ENCODE measurements at places on chromosomes 1 and 21.

GRCh38 chr21:25425156-25425555 lies 182.1 kb downstream of the MRPL39 start:
- DNase-seq: no peak

- no peak for DNase-seq
Observed at GRCh38 chr1:196442366-196442765, 165.9 kb downstream of the KCNT2 start.

DNA sequence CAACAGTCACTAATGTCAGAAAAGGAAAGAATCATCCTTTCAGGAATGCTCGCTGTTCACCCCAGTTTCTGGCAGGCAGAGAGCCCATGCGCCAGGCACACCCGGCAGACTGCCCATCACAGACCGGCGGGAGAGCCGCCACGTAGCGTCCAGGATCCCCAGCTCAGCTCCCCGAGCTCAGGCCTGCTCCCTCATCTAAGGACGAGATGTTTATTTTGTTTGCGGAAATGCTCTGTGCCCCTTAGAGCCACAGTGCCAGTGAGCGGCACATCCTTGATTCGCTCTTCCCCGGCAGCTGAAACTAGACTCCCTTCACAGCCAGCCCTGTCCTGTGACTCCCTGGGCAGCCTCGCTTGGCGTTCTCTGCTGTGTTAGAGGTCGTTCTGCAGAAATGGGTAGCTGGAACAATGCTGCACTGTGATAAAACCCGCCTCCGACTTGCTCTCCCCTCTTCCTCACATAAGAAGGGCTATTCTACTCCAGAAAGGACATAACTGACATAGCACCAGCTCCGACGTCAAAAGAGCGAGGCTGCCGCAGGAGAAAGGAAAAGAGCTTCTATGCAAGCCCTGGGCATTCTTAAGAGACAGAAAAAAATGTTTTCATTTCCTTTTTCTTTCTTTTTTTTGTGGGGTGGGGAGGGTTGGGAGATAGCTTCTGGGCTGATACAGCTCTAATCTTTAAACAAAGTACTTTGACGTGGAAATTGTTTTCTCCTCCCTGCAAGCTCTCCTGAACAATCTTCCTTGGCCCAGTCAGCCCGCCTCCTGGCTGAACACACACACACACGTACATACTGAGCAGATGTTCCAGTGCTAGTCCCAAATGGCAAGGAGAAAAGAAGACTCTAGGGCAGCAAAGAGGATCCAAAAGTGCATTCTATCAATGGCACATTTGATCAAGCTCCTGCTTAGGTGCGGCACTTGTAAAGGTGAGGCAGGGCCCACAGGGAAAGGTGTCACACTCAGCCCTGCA lies 37.2 kb downstream of the MRAP start:
- no peak for DNase-seq

- no peak for DNase-seq
Observed at GRCh38 chr1:15724949-15725880, 10.8 kb upstream of the SLC25A34 start.

- no peak for DNase-seq
Observed at GRCh38 chr21:42377211-42377950, 11.0 kb upstream of the TFF1 start.

DNA sequence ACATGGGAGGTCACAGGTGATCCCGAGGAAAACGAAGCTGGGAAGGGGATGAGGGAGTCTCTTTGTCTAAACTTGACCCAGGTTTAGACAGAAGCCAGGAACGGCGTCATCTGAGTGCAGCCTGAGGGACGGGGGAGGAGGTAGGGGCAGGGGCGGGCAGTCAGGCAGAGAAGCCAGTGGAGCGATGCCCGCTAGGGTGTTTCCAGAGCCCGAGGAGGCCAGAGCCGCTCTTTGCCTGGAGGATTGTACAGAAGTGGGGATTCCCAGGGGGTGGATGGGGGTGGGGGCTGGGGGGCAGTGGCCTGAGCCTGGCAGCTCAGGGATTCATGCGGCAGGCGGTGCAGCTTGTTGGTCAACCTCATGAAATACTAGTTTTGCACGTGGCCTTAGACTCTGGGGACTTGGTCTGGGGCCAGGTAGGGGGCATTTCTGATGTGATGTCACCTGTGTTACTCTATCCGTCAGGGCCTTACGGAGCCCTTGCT lies 58.4 kb downstream of the VPS26C start:
- no peak for DNase-seq

DNA sequence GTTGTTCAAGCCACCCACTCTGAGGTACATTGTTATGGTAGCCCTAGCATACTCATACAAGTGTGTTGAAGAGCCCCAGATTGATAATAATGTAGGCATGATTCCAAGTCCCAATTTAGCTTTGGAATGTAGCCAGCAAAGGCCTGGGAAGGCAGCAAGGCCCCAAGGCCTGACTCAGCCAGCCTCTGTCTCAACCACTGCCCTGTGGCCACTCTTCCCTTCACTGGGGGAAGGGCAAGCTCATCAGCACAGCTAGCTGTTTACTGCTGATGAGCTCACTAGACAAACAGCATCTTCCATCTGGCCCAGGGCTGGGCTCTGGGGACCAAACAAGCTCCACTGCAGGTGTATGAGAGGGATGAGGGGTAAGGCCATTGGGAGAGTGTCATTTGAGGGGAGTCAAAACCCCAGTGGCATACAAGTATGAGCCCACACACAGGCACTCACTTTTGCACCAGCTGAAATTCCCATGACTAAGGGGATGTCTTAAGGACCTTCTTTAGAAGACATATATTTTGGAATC lies 2.2 kb upstream of the IRF6 start:
- DNase-seq: no peak

DNA sequence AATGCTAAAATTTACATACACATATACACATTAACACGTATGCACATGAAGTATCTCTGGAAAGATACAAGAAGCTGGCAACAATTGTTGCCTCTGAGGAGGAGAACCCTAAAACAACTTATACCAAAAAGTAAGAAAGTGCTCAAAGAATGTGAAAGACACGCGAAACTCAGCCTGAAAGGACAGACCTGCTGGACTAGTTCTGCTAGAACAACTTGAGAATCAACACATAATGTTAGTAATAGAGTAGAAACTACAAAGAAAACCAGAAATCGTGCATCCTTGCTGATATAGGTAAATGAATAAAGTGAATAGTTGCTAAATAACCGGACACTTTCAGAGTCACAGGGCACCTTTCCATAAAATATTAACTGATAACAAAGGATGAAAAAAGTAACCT lies 242.5 kb downstream of the RERE start:
- DNase-seq: no peak

DNA sequence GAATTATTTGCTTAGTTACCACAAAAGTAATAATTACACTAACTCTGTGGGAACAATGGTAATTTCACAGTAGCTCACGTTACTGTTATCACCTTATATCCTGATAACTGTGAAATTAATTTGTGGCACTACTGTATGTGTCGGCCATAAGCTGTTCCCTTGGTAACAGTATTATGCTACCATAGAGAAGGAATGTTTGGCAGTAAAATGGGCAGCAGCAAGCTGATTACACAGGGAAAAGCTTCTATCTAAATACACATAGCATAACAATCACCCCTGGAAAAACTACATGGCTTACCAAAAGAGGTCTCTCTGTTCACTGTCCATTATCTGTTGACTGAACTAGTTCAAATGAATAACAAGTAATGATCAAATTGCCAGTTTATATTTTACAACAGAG lies 124.1 kb downstream of the DPYD start:
- DNase-seq: no peak

DNA sequence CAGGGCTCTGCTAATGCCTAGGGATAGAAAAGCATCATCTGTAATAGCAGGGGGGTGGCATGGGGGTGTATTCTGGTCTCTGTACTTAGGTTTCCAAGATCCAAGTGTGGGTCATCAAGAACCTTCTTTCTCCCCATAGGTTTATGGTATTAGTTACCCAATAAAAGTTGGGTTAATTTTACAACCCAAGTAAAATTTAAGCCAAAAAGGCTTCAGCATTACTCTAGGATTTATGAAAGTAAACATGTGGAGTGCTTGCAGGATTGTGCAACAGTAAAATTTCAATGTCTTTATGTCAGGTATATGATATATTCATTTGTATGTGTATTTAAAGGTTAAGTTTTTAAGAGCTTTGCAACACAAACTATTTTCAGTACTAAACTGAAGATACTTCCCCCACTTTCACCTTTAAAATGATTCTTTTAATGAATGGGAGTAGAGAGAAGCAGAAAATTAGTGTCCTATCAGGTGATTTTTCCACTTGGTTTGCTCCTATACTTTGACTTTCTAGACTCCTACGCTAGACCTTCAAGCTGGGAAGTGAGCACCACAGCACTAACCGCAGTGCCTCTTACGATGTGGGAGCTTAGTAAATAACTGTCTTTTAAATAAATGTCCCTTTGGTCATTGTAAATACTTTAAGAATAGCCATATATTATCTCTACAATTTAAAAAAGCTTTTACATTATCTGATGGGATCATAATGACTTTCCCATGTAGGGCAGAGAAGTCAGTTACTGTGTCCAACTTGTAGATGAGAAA lies 67.8 kb upstream of the UBE2U start:
- DNase-seq: no peak

GRCh38 chr1:239288820-239289554 lies 97.4 kb upstream of the CHRM3 start:
- no peak for DNase-seq

DNA sequence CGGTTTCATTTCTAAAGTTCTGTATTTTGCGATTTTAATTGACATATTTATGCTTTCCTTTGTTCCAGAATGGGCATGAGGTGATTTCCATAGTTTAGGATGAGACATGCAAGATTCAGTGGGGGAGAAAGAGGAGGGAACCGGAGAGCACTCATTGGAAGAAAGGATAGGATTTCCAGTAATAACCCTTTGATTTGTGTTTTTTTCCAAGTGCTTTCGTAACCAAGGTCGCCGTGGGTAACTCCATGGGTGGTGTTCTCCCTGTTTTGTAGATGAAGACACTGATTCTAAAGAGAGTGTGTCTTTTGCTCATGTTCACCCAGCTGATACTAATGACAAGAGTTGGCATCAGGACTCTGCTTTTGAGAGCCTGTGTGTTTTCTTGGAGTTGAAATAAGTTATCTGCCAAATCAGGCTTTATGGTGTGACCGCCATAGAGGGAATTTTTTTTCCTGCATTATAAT lies 170.1 kb downstream of the DHRS3 start:
- no peak for DNase-seq

DNA sequence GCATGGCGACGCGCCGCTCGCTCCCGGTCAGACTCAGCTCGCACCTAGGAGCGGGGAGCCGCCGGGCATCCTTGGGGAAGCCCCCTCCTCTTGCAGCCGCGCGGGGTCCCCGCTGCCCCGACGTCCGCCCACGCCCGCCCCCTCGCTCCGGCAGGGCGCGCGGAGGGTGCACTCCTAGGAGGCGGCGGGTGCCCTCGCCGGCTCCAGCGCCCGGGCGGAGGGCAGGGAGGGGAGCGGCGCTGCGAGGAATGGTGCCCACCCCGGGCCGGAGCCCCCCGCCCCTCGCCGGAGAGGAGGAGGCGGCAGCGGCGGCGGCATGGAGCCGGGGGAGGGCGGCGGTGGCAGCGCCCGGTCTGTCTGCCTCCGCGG lies 488 bp downstream of the FAM78B start:
- no peak for DNase-seq

DNA sequence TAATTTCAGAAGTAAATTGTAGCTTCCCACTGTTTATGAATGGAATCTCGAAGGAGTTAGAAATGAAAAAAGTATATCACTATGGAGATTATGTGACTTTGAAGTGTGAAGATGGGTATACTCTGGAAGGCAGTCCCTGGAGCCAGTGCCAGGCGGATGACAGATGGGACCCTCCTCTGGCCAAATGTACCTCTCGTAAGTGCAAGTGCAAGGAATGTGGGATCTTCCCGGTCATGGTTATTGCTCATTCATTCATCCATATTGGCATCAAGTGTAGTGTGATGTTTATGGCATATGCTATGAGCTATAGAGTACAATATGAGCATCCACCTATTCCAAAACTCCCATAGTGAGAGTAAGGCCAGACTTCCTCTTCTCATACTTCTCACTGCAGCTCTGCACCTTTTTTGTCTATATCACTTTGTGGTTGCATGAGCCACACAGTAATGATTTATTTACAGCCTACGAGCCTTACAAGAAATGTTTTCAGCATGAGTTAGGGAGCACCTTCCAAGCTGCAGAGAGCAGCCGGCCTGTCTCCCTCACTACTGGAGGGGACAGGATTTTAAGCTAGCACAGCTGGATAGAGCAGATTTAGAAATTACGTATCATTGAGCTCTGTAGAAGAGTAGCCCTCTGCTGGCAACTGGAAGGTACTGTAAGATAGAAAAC lies 24.9 kb upstream of the CR1L start:
- DNase-seq: peak; percentile 55

GRCh38 chr1:223299553-223299952 lies 64.4 kb downstream of the SUSD4 start:
- DNase-seq: no peak

GRCh38 chr1:162908236-162908635 lies 47.3 kb upstream of the CCDC190 start:
- no peak for DNase-seq

DNA sequence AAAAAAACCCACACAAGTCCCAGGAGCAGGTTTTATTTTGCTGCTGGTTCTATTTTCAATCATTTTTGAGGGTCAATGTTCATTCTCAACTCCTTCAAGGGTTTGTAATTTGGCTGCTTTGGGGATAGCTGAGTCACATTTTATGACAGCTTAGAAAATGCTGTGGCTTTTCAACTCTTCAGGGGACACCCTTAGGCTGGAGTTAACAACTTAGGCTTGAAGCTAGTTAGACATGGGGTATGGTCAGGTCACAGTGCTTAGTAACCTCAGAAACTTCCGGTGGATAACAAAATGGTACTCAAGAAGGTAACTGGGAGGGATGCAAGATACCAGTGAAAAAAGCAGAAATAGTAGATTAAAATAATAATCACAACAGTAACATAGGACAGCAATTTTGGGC lies 308.8 kb downstream of the HHIPL2 start:
- DNase-seq: no peak

GRCh38 chr1:235545292-235545930 lies 41.2 kb upstream of the B3GALNT2 start:
- DNase-seq: no peak

DNA sequence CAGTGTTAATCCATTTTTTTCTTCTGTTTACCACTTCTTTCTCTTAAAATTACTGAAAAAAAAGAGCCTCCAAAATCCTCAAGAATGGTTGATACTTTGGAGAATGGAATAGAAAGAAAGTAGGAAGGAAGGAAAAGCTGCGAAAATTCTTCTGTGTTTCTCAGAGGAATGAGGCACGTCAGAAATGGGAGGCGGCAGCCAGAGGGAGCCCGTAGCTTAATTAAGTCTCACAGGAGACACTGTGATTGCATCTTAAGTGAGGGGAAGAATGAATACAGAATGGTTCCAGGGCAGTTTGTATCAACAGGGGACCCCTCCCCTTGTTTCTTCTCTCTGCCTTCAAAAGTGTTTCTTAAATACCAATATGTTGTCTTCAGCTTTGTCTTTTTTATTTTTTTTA lies 1099.5 kb downstream of the PLA2G4A start:
- no peak for DNase-seq

GRCh38 chr1:172360985-172361384 lies 59.5 kb upstream of the C1orf105 start:
- no peak for DNase-seq

GRCh38 chr1:67134695-67135094 lies at the start of gene C1orf141:
Gene C1orf141 (minus strand): TSS chr1:67134970. CDS start chr1:67127240, 7,730 bp downstream.
- no peak for DNase-seq

All from A549 (cell line).